Activated T-cell treated with anti-CD3 and anti-CD28 coated beads, Interleukin-2, amount 50 U/mL, for 4 hours (primary cell): ENCODE measurements at places on chromosomes 11 and 22. TPM values are rescaled to one million over a fixed set of nuclear protein-coding genes. Genes with fewer than 3 reads are reported as not detected.
A peak's percentile ranks its signal among the peaks of the same experiment; 100 is the strongest.

GRCh38 chr11:3853899-3854659 is 1.4 kb upstream of the STIM1 start:
- DNase-seq: peak; percentile 56

GRCh38 chr11:114050258-114050927 is 9.1 kb upstream of the ZBTB16 start:
- no peak for DNase-seq

GRCh38 chr11:107957109-107957588 is 28.9 kb downstream of the RAB39A start:
- DNase-seq: no peak

DNA sequence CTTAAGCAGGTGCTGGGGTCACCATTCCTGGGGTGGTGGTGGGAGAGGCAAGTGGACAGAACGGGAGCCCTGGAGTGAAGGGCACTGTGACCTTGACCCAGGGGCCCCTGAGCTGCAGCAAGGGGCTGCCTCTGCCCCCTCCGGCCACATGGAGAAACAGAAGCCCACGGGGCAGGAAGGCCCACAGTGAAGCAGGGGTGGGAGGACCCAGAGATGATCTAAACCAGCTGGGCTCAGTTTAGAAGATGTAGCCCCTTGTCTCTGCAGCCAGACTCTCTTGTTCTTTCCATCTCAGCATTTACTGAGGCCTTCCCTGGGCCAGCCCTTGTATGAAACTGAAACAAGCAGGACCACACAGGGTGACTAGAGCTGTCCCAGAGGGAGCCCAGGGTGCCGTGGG is 30.5 kb downstream of the WNT11 start:
- no peak for DNase-seq

- no peak for DNase-seq
Measured at GRCh38 chr11:98507208-98507607, 513.5 kb upstream of the CNTN5 start.

GRCh38 chr22:45429424-45429823 is 15.9 kb downstream of the RIBC2 start:
- DNase-seq: no peak

GRCh38 chr11:44047931-44048431 is at the start of gene ACCSL:
Gene ACCSL (plus strand): TSS chr11:44047981. CDS start chr11:44048037, 56 bp downstream.
- DNase-seq: no peak

DNA sequence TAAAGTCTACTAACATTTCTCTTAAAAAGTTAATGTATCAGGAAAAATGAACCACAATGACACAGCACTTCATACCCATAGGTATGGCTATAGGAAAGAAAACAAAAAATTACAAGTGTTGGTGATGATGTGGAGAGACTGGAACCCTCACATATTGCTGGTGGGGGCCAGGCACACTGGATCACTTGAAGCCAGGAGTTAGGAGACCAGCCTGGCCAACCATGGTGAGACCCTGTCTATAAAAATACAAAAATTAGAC is 26.7 kb downstream of the TCF20 start:
- DNase-seq: no peak

DNA sequence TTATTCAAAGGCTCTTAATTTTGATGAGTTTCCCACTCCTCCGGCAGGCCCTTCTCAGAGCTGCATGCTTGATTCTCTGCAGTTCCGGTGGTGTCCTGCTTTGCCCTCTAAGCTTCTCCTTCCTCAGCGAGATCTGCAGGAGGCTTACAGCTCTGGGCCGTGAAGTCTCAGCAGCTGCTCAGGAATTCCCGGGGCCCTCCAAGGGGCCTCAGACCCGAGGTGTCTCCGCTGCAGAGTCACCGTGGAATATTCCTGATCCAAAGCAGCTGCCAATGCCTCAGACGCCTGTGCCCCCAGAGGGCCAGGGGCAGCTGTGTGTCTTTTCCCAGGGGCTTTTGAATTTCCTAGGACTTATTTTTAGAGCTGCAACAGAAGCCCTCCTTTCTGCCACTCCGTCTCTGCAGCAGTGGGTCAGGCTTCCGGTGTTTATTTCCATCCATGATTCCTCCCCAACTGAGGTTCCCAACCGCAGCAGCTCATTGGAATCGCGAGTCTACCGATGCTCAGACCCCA is 37.2 kb downstream of the RPS6KA4 start:
- no peak for DNase-seq

DNA sequence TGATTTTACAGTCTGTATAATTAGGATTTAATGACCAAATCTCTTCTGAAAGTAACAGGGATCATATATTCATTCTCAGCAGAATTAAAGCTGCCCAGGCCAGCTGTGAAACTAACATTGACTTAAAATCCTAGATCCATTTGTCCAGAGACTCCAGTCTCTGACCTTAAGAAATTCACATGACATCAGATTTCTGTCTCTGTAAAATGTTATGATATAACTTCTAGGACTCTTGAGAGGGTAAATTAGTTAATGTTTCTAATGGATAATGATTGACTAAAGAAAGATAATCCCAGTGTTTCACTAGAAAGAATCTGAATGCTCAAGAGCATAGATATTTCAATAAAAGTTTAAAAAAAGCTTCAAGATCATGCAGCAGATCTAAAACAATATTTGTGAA is 6.3 kb downstream of the NOX4 start:
- DNase-seq: no peak

- DNase-seq: no peak
Measured at GRCh38 chr11:126891556-126892217, 108.9 kb downstream of the KIRREL3 start.

DNA sequence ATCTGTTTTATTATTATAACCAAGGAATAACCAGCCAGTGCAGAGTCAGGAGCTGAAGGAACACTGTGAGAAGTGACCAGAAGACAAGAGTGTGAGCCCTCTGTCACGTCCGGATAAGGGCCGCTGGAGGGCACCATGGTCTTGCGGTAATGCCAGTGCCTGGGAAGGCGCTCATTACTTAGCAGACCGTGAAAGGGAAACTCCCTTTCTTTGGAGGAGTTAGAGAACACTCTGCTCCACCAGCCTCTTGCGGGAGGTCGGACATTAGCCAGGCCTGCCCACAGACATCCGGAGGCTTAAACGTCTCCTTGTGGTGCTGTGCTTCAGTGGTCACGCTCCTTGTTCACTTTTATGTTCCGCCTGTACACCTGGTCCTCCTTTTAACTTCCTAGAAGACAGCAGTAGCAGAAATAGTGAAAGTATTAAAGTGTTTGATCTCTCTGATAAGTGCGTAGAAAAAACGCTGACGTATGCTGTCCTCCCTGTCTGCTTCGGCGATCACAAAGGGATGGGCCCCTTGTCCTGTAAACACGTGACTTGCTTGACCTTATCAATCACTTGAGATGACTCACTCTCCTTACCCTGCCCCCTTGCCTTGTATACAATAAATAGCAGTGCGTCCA is 120.6 kb upstream of the LMO1 start:
- no peak for DNase-seq

DNA sequence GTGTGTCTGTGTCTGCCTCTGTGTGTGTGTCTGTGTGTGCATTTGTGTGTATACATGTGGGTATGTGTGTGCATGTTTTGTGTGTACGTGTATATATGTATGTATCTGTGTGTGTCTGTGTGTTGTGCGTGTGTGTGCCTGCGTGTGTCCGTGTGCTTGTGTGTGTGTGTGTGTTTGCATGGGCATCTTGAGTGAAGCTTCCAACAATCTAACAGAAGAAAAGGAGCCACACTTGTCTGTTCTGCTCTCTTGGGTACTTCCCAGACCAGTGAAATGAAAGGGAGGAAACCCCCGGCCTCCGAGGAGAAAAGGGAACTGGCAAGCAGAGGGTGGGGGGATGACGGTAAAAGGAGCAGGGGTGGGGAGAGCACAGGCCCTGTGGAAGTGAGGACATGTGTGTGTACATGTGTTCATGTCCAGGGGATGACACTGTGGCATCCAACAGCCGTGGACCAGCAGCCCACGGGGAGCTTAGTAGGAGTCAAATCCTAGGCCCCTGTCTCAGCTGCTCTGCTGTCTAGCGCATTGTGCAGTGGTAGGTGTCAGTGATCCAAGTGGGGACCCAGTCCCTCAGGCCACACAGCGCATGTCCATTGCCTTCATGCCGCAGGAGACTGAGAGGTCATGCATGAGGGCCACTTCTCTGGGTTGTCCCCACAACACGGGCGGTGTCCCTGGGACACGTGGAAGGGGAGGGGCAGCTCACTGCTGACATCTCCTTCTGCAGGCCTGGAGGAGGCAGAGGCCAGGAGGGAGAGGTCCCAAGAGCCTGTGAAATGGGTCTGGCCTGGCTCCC is 8.1 kb downstream of the CSF2RB start:
- DNase-seq: no peak

DNA sequence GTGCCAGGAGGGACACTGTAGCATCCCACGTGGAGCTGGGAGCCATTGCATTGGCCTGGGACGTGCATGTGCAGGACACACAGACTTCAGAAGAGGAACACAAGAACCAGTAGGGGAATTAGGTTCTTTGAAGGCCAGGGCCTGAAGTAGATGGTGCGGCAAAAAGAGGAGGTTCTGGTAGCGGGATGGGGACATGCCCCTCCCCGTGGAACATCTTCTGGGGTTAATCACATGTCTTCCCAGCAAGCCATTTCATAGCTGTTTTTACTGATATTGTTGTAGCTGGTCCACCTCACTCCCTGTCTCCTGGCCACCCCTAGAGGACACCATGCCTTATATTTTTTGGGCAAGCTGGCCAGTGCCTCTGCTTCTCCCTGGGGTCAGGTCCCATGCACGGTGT is 74.3 kb downstream of the SCN3B start:
- DNase-seq: no peak

GRCh38 chr22:47842119-47842518 is 1079.7 kb downstream of the TBC1D22A start:
- no peak for DNase-seq

DNA sequence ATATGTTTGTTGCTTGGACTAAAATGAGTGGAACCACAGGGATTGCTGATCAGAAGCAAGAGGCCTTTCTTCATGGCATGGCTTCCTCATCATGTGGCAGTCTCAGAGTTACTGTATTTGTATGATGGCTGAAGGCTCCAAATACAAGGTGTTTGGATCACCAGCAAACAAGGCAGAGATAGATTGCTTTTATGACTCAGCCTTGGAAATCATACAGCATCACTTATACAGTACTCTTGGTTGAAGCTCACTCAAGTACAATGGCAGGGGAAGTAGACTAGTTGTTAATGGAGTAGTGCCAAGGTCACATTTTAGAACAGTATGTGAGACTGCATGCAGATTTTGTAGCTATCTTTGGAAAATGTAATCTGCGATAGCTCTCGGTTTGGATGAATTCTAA is 16.6 kb downstream of the CAPRIN1 start:
- no peak for DNase-seq

DNA sequence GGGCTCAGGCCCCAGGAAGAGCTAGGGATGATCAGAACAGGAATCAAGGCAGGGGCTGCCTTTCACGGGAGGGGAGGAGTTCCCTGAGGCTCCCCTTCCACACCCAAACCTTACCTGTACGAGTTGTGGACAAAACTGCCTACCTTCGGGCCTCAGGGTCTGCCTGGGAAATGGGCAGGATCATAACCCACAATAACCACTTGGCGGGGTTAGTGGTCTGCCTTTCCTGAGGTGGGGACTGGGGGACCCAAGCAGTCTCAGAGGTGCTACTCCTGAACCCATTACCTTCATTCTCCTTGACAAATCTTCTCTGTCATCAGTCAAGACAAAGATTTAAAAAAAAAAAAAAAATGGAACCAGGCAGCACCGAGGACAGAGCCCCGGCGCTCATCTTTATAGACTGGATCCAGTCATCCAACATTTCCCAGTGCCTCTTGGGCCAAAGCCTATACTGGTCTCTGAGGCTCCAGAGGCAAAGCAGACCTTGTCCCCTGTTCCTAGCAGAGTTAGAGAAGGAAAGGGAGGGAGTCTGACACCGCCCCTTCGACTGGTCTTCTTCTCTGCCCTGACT is 14.2 kb downstream of the P2RY6 start:
- DNase-seq: no peak

- no peak for DNase-seq
Measured at GRCh38 chr22:39012533-39013511, 1.2 kb upstream of the APOBEC3C start.

DNA sequence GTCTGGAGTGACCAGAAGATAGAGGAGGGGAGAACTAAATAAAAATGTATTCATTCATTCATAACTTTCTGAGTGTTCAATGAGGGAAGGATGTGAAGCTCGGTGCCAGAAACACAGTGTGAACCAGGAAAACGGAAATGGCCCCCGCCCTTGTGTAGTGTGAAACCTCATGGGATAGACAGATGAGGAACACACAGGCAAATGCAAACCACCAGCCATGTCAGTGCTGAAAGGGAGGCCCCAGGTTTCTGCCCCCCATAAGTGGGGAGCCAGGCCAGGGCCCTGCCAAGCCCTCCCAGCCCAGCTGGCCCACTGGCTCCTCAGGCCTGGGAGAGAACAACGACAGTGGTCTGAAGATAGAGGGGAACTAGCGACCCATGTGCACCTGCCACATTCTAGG is 30.5 kb downstream of the LARGE1 start:
- DNase-seq: no peak

DNA sequence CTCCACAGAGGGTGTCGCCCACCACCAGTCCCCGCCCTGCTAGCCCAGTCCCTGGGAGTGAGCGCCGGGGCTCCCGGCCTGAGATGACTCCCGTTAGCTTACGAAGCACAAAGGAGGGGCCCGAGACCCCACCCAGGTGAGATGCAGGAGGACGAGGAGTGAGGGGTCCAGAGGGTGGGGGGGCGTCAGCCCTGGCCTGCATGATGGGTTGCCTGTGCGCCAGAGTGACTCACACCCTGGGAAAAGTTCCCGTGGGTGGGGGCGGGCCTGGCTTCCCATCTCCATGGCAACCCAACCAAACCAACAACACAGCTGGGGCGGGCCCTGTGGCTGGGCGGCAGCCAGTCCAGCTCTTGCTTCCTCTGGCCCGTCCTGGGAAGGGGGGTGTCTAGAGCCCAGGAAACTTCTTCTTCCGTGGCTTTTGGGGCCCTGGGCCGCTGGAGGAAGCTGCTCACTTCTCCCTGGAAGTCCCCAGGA is 4.5 kb downstream of the GAS2L1 start:
- DNase-seq: peak; percentile 58

GRCh38 chr22:41863472-41863871 is 30.6 kb downstream of the SREBF2 start:
- DNase-seq: no peak

Gene FAM180B
- not detected for total RNA-seq

Gene MAP6
- total RNA-seq: not detected

Gene GRK2
- 171 TPM for total RNA-seq

Gene TTC36
- total RNA-seq: 1.1 TPM

Gene DNAJB7
- total RNA-seq: not detected

Gene OR4C46
- not detected for total RNA-seq

Gene OPCML
- not detected for total RNA-seq

Gene LDLRAD3
- total RNA-seq: 0.76 TPM

Gene OR52L1
- total RNA-seq: not detected

Gene ARHGAP32
- total RNA-seq: 3.2 TPM

Gene LGR4
- total RNA-seq: 0.57 TPM
